ENCODE measurements at places on chromosomes 3 and 15.

DNA sequence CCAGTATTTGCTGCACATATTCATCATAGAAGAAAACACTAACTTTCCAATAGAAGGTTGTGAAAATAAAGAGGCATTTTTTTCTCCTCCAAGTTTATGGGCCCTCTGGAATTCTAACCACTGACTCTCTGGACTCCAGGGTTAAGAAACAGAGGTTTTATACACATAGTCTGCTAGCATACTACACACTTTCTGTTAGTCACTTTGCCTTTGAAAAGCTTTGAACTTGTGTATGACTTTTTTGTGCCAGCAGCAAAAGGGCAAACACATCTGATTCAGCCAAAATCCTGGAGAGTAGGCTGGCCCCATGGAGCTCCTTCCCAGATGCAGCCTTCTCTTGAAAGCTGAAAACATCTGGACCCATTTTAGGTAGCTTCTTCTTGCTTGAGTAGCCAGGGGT, 6.2 kb downstream of the ZIC4 start:
- DNase-seq = no peak

- no peak for DNase-seq
Measured at GRCh38 chr3:131494706-131495105, 8.1 kb downstream of the MRPL3 start.

GRCh38 chr15:101320501-101321052, 25.5 kb upstream of the SNRPA1 start:
- DNase-seq = no peak

DNA sequence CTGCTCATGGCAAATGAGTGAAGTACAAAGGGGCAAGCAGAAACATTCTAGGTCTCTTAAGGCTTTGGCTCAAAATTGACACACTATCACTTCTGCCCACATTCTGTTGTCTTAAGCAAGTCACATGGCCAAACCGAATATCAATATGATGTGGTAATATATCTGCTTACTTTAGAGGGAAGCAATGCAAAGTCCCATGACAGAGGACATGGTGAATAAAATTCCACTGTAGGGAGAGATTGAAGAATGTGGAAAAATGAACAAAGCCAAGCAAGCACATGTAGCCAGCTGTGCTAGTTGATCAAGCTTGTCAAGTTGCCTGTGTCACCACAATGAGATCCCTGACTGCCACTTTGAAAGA, 11.2 kb upstream of the TBC1D5 start:
- no peak for DNase-seq

- DNase-seq = no peak
Measured at GRCh38 chr3:183069086-183069485, 30.2 kb downstream of the MCCC1 start.

- DNase-seq = no peak
Measured at GRCh38 chr3:128714887-128715491, 11.0 kb upstream of the RAB7A start.

DNA sequence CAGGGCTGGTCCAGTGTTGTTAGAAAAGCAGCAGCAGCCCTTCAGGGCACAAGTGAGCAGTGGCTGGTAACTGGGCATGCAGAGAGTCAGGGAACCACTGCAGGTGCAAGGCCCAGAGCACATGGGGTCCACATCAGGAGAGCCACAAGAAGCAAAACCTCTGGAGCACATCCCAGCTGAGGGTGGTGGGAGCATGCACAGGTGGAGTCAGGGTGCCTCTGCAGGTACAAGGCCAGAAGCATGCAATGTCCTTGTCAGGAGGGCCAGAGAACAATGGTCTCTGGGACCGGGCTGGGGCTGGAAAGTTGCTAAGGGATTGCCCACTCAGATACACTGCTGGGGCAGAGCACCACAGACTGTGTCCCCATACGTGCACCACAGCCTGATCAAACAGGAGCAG, 226.1 kb upstream of the UBE2E2 start:
- no peak for DNase-seq

- DNase-seq = no peak
Measured at GRCh38 chr3:48451270-48451669, 4.7 kb downstream of the ATRIP start.

- DNase-seq = no peak
Measured at GRCh38 chr3:128488991-128489673, 3.9 kb downstream of the GATA2 start.

GRCh38 chr3:63168179-63168578, 109.9 kb upstream of the SYNPR start:
- no peak for DNase-seq

DNA sequence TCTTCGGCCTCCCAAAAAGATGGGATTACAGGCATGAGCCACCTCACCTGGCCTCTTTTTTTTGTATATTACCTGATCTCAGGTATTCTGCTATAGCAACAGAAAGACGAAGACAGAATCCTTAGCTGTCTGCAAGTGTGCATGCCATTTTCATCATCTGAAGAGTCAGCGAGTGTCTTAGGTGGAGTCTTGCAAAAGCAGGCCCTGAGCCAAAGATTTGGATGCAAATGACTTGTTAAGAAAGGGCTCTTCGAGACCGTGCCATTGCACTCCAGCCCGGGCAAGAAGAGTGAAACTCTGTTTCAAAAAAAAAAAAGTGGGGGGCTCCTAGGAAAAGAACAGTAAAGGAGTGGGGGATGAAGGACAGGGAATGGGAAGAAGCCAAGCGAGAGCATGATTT, 10.2 kb upstream of the TRIM69 start:
- DNase-seq = no peak

DNA sequence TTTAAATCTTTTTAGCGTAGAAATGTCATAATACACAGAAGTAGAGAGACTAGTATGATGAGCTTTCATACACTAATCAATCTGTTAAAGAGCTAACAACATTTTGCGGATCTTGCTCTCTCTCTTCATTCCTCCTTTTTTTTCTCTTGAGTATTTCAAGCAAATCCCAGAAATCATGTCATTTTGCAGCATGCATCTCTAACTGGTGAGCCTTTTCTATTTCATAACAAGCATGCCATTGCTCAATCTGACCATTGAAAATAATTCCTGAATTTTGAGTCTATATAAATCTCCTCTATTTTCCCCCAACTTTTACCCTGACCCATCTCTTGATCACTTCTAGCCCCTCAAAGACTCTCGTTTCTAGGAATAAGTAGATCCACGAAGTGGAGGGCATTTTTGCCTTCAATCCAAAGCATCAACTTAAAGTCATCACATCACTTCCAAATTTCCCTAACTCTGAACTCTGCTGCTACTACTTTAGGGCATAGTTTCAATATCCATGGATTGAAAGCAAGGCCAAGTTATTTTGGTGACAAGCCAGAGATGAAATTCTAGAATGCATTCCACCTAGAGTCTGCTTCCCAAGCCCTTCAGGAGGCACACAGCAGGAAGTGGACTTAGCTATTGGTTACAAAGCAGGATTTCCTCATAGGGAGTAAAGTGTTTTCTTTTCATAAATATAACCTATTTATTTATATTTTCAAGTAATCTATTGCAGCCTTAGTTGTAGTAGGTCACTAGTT, 253.5 kb upstream of the ZPLD1 start:
- DNase-seq = no peak

- DNase-seq = no peak
Measured at GRCh38 chr15:74053517-74053916, 28.8 kb downstream of the GOLGA6A start.
